ENCODE measurements at places on chromosomes 2 and 18.

DNA sequence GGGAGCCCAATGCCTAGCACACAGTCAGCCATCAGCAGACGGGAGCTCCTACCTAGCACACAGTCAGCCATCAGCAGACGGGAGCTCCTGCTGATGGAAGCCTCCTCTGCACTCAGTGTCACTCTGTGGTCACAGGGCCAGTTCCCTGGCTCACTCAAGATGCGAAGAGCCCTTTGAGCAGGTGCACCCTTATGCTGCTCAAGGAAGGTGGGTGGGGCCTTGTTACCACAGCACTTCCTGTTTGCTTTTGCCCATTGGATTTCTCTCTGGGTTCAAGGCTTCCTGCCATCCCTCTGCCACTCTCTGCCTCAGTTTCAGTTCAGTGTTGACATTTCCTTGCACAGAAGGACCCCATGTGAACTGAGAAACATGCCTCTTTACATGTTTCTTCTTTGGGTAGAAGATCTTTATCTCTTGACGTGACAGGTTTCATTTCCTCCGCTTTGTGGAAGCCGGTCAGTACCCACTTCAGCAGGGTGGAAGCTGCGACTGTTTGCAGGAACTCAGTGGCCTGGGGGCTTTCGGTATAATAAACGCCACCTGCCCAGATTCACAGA, 11.6 kb downstream of the TRIB2 start:
- DNase-seq, result peak; percentile 47

GRCh38 chr2:159002462-159003111, 34.1 kb downstream of the TANC1 start:
- no peak for DNase-seq

DNA sequence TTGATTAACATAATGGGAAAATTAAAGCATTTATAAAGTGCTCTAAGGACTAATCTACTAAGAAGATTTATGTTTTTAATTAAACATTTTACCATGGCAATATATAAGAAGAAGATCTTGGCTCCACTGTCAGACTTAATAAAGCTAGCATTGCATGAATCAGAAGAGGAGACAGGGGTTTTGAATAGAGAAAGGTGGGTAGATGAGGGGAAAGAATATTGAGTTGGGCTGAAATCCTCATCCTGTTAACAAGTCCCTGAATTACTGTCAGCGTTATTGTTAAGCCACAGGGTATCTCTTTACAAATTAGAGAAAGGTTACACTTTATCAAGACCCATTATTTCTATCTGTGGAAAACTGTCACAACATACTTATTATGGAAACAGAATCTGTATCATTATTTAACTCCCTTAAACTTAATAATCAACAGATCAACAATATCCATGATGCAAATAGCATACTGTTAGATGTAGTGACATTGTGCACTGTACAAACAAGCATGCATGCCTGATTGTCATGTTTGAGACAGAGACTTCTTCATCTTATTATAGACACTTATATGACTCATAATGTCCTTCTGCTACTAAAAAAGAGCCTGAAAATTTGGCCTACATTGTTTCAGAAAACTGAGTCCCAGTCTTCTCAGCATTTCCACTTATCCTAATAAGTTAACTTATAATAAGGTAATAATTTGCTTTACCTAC, 304.1 kb downstream of the NRXN1 start:
- DNase-seq, result no peak

DNA sequence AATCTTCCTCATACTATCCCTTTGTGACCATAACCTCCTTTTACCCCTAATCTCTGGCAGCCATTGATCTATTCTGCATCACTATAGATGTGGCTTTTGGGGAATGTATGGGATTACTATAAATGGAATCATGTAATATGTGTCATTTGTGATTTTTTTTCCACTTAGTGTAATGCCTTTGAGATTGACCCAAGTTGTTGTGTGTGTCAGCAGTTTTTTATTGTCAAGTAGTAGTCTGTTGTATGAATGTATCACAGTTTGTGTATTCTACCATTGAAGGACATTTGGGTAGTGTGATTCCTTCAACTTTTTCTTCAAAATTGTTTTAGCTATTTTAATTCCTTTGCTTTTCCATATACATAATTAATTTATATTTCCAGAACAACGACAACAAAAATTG, 18.6 kb downstream of the VRK2 start:
- DNase-seq, result no peak

DNA sequence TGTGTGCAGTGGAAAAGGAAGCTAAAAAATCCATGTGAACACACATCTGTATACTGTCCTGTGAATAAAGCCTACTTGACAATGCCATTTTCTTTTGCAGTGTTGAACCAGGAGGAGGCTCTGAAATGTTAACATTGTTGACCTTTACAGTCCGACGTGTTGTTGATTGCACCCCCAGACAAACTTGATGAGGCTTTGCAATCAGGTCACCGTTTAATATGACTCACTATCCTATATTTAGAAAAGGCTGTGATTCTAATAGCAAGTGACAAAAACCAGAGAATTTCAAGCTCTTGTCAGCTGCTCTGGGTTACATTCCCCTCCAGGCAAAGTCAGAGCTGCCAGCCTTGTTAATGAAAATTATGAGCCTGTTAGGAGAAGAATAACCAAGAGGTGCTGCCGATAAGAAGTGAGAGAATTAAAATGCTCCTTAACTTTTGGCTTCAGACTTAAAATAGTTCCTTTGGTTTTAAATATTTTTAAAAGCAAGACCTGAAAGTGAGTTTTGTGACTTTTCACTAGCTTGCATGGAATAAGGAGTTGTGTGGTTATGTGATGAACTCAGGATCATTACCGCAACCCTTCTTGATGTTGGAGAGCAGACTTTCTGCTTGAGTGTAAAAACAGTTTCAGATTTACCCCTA, 162.1 kb downstream of the QPCT start:
- no peak for DNase-seq

DNA sequence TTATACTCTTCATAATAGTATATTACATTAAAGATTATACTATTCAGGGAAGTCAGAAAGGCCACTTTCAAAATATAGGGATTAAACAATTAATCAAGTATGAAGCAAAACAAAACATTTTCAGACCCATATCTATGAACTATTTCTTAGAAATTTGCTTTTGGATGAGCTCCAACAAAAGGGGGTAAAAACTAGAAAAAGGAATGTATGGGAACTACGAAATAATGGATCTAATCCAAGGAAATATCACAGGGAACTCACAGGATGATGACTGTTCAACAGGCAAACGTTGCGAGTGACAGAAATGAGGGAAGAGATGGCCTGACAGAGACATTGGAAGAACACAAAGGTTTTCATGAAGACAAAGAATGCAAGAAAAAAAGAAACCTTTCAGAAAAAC, 27.9 kb downstream of the G6PC2 start:
- DNase-seq, result no peak

Data from NCI-H187 (cell line).